ENCODE measurements at places on chromosomes 2 and 18.

DNA sequence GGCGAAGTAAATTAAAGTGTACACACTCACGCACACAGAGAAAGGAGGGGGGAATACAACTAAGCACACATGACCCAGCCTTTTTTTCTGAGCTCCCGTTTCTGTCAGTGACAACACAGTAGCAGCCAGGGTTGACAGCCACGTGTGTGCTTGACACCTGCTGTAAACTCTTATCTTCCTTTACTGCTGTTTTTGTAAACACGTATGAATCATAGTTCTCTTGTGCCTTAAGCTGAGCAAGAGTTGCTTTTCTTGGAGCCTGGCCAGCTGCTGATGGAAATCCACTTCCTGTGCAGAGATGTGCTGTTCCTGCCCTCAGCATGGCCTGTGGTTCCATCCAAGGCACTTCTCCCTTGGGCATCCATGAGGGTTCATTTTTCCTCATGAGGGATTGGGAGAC is 561.9 kb downstream of the GALR1 start:
- peak; percentile 20 for DNase-seq

DNA sequence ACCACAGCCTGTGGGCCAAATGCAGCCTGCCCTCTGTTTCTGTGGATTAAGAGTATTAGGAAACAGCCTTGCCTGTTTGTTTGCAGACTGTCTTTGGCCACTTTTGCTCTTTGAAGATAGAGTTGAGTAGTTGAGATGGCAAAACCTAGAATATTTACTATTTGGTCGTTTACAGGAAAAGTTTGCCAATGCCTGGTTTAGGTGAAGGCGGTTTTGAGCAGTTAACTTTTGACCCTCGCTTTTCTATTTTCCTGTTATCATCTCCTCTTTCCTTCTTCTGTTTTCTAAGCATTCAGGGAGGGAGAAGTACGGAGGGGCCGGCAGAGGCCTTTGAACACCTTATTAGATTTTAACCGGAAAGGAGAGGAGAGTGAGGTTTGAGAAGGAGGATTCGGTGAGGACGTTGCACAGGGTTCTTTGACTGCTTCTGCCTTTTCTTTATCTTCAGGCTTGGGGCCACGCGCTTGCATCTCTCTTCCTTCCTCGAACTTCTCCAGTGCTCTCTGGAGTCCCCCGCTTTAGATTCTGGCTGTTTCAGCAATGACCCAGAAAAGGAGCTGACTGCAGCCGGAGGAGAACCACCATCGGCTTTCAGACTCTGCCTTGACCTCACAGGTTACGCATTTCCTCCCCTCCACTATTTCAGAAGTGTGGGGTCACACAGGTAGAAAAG is 39.2 kb downstream of the IL1R2 start:
- DNase-seq = no peak

- no peak for DNase-seq
Measured at GRCh38 chr2:147174824-147175254, 670.0 kb upstream of the ACVR2A start.

GRCh38 chr2:209382775-209383174 is 41.1 kb upstream of the MAP2 start:
- DNase-seq = peak; percentile 69

DNA sequence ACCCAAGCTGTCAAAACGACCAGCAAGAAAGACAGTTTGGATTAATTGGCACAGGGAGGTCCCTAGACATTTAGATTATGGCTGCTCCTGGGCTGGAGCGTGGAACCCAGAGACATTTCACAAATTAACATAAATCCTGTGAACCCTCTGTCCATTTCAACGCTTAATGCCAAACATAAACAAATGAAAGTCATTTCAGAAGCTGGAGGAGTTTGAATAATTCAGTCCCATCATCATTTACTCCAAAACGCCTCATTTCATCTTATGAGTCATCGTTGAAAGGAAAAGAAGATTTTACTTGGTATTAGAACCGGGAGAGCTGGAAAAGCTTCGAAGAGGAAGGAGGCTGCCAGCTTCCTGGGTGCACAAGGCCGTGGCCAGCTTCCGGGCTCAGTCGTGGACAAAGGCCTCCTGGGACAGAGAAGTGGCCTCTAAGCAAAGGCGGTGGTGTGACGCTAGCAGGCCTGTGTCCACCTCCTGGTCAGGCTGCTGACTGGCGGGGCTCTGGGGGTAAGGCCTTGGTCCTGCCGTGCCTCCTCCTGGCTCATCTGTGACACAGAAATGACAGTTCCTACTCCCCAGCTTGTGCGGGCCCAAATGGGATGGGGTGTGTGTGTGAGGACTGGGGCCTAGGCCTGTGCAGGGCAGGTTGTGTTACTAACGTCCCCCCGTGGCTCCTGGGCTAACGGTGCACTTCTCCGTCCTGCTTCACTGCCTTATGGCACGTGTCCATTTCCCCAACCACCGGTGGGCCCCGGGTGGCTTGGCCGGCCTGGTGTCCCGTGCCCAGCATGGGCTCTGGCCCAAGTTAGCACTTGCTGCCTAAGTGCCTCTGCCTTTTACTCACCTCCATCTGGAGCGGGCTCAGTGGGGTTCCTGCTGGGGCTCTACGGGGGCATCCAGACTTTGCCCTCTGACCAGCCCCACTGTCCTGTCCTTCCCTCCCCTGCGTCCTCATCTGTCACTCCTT is 71.6 kb downstream of the RRM2 start:
- DNase-seq = no peak

GRCh38 chr2:199433204-199433832 is 24.4 kb downstream of the SATB2 start:
- no peak for DNase-seq

GRCh38 chr18:79867666-79868065 is 69.9 kb downstream of the KCNG2 start:
- no peak for DNase-seq

GRCh38 chr2:191740759-191741158 is 62.8 kb downstream of the NABP1 start:
- DNase-seq = no peak

DNA sequence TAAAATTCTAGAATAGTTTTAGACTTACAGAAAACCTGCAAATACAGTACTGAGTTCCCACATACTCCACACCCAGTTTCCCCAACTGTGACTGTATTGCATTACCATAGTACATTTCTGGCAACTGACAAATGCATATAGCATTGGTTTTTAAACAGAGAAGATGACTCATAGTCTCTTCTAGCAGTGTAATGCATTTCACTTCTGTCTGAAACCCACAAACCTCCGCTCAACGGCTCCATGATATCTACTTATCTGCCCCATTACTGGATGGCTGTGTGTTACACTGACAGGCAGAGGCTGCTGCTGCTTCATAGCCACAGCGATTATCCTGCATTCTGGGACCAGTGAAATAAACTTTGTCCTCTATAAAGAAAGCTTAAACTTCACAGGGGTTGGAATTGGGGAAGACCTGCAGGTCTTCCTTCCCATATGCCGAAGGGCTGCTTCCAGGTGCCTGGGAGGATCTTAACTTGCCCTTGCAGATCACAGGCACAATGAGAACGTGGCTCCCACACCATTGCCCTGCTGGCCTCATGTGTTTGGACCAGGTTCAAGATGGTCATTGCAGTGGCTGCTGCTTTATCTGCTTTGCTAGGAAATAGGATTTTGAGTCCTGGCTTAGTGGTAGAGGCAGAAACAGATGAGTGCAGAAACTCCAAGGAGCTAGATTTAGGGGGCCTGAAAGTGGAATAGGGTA is 742.6 kb upstream of the HS6ST1 start:
- DNase-seq = peak; percentile 93

GRCh38 chr2:29373870-29374269 is 258.7 kb downstream of the CLIP4 start:
- no peak for DNase-seq

DNA sequence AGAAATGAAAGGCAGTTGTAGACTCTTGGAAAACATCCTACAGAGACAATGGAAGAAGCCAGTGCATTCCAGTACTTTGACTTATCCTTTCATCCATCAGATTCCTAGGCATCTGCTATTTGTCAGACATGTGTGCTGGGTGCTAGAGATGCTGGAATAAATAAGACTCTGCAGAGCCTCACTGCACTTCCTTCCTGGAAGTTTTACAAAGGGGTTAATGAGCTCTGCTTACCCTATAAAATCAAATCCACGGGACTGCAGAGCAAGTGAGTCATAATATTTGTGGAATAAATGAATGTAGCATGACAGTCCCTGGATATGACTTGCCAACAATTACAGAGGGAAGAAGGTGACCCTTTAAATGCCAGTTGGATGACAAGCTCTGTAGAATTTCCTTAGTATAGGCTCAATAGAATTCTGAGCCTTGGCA is 52.7 kb upstream of the NPAS2 start:
- DNase-seq = peak; percentile 58

GRCh38 chr2:67828066-67828465 is 234.7 kb downstream of the C1D start:
- peak; percentile 67 for DNase-seq

GRCh38 chr2:237511433-237511832 is 24.4 kb downstream of the MLPH start:
- DNase-seq = no peak

DNA sequence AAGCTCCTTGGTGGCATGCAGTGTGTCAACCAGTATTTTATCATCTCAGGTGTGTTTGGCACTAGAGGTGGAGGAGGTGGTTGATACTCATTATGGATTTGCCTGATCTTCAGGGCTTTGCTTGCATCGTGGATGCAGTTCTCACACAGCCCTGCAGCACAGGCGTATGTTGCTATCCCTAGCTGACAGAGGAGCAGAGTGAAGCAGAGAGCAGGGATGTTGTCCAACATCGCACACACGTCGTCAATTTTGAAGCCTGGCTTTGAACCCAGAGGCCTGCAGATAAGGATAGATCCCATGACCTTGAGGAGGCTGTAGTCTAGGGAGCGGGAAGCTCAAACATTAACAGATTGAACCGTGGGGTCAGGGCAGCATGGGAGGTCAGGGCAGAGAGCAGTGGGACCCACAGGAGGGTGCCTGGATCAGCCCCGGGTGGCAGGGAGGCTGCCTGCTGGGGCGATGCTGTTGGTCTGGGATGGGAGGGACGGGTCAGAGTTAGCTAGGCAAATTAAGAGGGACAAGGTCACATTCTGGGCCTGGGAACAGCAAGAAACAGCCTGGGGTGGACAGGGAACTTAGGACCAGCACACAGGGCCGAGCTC is 4.2 kb downstream of the RNF144A start:
- DNase-seq = no peak

GRCh38 chr2:3960106-3960505 is 256.7 kb downstream of the DCDC2C start:
- DNase-seq = no peak

DNA sequence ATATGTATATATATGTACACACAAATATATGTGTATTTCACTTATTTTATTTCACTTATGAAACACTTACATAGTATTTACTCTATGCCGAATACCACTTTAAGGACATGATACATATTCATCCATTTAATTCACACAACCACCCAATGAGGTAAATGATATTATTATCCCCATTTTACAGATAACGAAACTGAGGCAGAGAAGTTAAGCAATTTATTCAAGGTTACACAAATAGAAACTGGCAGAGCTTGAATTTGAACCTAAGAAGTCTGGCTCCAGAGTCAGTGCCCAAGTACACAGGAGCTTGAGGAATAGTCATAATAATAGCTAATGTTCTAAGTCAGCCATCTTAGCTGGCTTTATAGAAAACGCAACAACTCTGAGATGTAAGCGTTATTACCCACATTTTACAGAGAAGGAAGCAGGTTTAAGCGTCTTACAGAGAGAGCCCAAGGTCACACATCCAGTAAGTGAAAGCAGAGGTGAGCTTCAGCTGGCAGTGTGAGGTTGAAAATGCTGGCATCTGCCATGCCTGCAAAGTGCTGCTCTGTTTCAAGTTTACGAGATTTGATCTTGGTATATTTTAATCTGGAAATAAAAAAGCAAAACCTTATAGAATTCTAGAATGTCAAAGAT is 326.9 kb downstream of the LPIN1 start:
- DNase-seq = no peak

- peak; percentile 53 for DNase-seq
Measured at GRCh38 chr2:215826376-215826775, 187.0 kb downstream of the MREG start.

DNA sequence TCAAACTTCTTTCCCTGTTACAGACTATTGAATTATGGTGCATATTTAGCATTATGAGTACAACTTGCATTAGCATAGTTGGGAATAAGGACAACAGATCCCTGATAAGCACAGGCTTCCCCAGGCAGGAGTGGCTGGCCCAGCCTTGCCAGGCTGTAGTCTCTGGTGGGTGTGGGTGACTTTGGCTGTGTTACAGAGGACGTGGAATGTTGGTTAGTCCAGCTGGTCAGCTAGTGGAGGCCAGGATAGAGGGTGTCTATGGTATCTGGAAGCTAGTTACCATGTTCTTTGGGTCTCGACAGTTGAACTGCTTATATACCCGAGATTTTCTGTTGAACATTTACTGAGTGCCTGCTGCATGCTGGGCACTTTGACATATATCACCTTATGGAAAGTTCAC is 4.7 kb downstream of the SH3RF3 start:
- DNase-seq = no peak

GRCh38 chr18:52816121-52816520 is 476.1 kb downstream of the DCC start:
- no peak for DNase-seq

DNA sequence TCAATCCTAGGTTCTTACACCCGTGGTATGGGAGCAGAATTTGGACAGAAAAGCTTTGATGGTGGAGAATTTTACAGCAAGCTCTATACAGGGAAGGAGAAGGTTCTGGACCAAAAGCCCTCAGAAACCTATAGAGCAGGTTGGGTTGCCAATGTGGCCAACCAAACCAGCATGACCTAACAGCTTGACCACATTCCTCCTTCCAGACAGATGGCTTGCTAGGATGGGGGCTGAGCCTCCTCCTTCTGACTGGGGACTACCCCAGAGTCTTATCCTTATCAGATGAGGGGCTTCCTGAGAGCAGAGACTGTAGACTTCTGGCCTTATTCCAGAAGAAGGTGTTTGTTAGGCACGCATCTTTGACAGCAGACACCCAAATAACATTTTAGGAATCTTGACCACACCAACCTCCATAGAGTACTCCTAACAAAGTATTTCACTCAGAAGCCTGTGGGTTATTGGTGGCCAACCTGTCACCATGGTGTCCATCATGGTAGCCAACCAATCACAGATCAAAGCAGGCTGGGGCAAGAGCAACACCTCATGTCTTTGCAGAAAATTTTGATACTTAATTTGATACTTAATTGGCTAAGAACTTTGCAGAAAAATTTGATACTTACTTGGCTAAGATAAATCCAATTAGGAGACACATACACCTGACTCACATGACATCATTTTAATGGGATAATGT is 34.8 kb upstream of the EPAS1 start:
- no peak for DNase-seq

- DNase-seq = no peak
Measured at GRCh38 chr2:240637901-240638345, 12.6 kb downstream of the GPR35 start.

Measured in epithelial cell of esophagus (primary cell).